ENCODE measurements at places on chromosomes 2 and 18.

GRCh38 chr2:201366146-201366545, 9.0 kb upstream of the FLACC1 start:
- H3K4me3 ChIP-seq: no peak overlapping the region
- peaks cover 8% of the 10 kb centered on the region for H3K4me1 ChIP-seq
- no peak for DNase-seq

DNA sequence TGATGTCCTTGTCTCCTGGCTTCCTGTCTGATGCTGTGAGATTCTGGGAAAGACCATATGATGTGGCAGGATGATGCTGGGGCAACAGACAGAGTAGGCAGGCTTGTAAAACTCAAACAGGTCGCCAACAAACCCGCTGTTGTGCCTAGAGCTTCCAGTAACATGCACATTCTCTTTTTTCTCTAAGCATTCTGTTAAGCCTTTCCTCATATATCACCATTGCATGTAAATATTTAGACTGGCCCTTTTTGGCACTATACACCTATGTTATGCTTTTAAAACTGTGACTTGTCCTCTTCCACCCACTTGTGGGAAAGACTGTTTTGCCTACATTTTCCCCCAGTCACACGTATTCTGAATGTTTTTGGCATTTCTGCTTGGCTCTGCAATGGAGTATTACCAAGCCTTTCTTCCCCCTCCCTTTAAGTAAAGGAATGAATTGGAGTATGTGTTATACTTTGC, 250.4 kb upstream of the TANK start:
- no peaks in the 10 kb centered on the region for H3K4me1 ChIP-seq
- DNase-seq: no peak
- no peaks in the 10 kb centered on the region for H3K27me3 ChIP-seq
- no peak overlapping the region for H3K4me3 ChIP-seq
- H3K36me3 ChIP-seq: no peaks in the 10 kb centered on the region

- no peaks in the 10 kb centered on the region for H3K27me3 ChIP-seq
- no peaks in the 10 kb centered on the region for H3K4me1 ChIP-seq
- DNase-seq: no peak
Measured at GRCh38 chr18:70195014-70195614, 10.4 kb downstream of the RTTN start.

GRCh38 chr2:110800611-110801402, 68.4 kb downstream of the ACOXL start:
- peaks cover 21% of the 10 kb centered on the region for H3K4me1 ChIP-seq
- peaks cover 10% of the 10 kb centered on the region for H3K27me3 ChIP-seq
- no peak for DNase-seq
- no peak overlapping the region for H3K27ac ChIP-seq
- H3K4me3 ChIP-seq: no peak overlapping the region

- H3K36me3 ChIP-seq: no peaks in the 10 kb centered on the region
- H3K4me3 ChIP-seq: no peak overlapping the region
- H3K27me3 ChIP-seq: peaks cover 6% of the 10 kb centered on the region
- no peak for DNase-seq
Measured at GRCh38 chr2:120395221-120396012, 49.5 kb downstream of the INHBB start.

DNA sequence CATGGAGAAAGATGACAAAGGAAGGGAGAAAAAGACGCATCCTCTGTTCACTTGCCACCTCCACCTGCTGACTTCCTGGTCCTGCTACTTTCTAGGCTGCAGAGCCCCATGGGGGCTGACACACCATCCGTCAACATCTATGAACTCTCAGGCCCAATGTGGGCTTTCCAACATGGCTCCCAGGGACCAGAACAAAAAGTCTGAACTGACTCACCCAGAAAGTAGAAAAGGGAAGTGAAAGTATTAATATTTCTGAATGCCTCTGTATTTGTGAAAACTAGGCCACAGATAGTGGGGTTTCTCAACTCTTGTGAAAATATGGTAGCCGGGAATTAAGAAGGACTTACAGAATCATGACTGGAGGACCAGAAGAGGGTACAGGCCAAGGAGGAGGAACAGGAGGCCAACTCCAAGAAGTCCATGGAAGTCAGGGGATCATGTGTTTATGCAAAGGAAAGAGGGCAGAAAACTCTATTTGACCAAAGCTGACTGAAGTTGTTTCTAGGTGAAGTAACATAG, 123.1 kb upstream of the CAB39 start:
- no peak overlapping the region for H3K4me3 ChIP-seq
- peaks cover 16% of the 10 kb centered on the region for H3K36me3 ChIP-seq
- H3K27ac ChIP-seq: peak overlapping the region; percentile 37
- H3K27me3 ChIP-seq: peaks cover under 1% of the 10 kb centered on the region
- DNase-seq: no peak
- peaks cover 37% of the 10 kb centered on the region for H3K4me1 ChIP-seq
